ENCODE measurements at places on chromosomes 2 and 18.

GRCh38 chr2:236802862-236803261 is 233.2 kb downstream of the ACKR3 start:
- DNase-seq: no peak

DNA sequence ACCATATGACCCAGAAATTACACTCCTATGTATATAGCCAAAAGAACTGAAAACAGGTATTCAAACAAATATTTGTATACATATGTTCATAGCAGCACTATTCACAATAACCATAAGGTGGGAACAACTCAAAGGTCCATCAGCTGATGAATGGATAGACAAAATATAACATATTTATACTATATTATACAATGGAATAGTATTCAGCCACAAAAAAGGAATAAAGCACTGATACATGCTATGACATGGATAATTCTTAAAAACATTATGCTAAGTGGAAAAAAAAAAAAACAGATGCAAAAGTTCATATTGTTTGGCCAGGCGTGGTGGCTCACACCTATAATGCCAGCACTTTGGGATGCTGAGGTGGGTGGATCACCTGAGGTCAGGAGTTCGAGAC is 52.0 kb downstream of the SLC25A12 start:
- no peak for DNase-seq

DNA sequence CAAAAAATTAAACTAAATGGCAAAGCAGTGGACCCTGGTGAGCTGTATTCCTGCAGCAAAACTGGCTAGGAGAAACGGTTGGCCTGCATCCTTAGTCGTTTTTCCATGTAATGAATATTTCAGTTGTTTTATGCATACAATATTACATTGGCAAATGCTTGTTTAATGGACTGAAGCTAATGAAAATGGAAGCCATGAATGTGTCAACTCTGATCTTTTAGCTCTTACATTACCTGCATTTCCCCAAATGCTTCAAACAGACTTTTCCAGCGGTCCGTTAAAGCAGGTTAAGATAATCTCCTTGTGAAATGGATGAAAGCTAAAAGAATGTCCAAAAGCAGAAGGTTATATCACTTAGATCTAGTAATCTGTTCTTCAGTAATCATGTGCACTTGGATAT is 686.3 kb upstream of the SETBP1 start:
- no peak for DNase-seq

DNA sequence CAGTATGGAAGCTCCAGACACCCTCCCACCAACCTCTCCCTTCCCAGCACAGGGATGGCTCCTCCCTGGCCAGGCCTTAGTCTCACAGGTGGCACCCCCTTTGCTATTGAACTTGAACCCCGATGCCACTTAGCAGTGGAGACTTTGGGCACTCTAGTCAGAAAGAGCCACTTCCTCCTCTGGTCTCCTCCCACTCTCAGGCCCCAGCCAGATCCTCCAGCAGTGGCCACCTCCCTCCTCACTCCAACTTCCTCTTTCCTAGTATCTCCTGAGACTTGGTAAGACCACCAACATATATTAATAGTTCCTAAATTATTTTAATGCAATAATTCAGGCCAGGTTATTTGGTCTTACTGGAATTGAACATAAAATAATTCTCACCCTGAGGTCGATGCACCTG is 437.2 kb upstream of the ID2 start:
- no peak for DNase-seq

GRCh38 chr2:103618112-103618511 is 856.3 kb downstream of the TMEM182 start:
- no peak for DNase-seq

GRCh38 chr2:44707945-44708660 is 233.4 kb upstream of the SIX3 start:
- DNase-seq: no peak

DNA sequence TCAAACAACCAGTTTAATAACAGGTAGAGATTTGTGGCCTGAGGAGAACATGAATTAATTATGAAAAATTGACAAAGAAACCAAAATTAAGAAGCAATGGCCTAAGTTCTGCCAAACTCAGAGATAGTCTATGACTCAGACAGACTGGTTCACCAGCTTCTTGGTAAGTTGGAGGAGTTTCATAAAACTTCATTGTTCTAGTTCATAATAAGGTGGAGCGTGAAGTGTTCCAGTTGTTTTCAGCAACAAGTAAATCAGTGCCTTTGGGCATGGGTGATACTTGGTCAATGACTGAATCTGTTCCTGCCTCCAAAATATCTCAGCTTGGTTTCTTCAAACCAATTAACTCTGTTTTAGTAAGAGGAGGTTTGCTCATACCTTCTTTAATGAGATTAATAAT is 40.0 kb downstream of the SLC40A1 start:
- DNase-seq: no peak
